ENCODE measurements at places on chromosomes 3 and 15.

DNA sequence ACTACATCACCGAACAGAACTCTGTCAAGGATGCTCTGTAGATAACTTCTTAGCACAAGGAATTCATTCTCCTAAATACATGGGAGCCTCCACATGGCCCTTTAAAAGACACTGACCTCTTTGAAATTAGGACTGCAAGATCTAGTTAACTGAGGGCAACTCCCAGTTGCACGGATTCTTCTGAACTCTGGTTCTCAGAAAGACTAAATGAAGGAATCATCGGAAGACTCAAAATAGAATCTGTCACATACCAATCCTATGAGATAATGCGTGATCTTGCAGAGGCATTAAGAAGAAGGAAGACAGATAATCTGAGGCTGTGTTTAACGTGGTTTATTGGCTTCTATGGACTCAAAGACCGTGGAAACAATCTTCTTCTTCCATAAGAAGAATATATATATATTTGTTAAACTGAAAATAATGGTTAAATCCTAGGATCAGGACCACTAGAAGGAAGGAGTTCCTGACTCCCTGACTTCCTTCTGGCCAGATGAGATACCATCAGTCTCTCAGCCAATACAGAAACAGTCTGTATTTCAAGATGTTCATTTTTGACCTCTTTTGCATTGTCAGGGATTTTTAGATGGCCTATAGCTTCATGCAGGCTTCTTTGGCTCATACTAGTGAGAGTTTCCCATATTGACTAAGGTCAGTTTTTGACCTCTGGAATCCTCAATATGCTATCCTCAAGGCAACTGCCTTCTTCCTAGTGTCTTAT lies 33.9 kb upstream of the TBC1D23 start:
- DNase-seq: no peak

DNA sequence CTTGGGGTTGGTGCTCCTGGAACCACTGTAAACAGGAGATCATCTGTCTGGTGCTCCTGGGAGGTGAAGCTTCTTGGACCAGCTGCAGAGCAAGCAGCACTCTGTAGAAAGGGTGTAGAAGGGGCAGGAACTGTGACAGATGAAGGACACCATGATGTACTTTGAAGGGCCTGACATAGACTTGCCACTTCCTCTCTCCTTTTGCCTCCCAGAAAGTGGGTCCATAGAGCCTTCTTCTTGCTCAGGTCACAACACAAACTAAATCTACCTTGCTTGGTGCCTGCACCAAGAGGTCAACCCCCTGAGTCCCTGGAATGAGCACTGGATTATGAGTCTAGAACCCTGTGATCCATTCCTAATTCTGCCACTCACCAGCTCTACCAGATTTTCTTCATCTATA lies 176.1 kb upstream of the HES1 start:
- DNase-seq: no peak

DNA sequence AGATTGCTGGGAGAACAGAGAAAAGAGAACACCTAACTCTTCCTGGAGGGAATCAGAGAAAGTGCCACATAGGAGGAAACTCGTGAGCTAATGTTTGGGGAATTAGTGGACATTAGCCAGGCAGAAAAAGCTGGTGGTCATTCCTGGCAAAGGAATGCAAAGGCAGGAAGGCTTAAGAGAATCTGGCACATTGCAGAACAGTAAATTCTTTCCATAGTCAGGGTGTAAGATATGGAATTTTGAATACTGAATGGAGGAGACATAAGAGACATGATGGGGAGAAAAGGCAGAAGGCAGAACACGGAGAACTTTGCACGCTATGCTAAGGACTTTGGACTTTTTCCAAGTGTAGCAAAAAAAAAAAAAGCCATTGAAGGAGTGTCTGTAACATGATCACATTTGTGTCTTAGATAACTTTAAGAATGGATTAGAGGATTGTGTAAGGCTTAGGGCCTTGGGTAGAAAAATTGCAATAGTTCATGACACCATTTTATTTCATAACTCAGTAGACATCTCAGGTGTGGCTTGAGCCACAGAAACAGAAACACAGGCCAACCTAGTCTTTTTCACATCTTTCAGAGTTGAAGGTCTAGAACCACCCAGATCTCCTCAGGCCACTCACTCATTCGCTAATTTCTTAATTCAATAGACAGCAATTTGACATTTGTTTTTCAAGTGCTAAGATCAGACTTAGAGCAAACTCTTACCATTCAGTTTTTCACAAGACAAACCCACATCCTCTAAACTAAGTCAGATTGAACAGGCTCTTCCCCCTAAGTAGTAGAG lies 31.2 kb upstream of the CCDC80 start:
- no peak for DNase-seq

GRCh38 chr15:60385620-60386552 lies 11.9 kb downstream of the ANXA2 start:
- no peak for DNase-seq

DNA sequence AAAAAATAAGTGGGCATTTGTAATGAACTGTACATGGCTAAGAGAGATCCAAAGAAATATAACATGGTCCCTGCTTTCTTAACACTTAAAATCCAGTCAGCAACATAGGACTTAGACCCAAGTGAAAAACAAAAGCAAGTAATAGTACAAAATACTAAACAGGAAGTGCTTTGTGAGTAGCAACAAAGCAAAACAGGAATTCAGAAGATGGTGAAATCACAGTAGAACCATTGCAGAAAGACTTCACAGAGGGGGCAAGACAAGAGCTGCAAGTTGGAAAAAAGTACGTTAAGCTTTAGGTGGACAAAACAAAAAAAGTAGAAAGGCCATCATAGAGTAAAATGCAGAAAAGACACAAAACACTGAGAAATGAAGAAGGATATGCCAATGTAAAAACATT lies 116.0 kb downstream of the TBC1D5 start:
- DNase-seq: no peak
